ENCODE measurements at places on chromosomes 6 and 20.

- DNase-seq = no peak
Measured at GRCh38 chr20:43681468-43681942, 14.6 kb downstream of the MYBL2 start.

DNA sequence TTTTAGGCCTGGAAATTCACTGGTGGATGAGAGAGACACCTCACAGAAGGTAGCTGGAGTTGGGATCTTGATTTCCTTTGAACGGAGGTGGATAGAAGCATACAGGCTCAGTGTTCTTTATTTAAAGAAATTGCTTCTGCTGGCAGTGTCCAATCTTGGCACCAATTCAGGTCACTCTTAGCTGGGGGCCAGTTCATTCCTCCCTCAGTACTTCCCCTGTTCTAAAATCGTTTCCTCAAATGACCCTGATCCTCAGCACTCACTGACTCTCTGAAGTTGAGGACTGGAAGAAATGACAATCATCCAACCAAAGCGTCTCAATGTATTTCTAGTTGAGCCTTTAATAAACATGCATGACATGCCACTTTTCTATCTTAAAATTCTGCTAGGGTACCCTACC lies 472.5 kb upstream of the BTBD3 start:
- DNase-seq = no peak

- no peak for DNase-seq
Measured at GRCh38 chr20:37162646-37163045, 16.5 kb upstream of the RPN2 start.

DNA sequence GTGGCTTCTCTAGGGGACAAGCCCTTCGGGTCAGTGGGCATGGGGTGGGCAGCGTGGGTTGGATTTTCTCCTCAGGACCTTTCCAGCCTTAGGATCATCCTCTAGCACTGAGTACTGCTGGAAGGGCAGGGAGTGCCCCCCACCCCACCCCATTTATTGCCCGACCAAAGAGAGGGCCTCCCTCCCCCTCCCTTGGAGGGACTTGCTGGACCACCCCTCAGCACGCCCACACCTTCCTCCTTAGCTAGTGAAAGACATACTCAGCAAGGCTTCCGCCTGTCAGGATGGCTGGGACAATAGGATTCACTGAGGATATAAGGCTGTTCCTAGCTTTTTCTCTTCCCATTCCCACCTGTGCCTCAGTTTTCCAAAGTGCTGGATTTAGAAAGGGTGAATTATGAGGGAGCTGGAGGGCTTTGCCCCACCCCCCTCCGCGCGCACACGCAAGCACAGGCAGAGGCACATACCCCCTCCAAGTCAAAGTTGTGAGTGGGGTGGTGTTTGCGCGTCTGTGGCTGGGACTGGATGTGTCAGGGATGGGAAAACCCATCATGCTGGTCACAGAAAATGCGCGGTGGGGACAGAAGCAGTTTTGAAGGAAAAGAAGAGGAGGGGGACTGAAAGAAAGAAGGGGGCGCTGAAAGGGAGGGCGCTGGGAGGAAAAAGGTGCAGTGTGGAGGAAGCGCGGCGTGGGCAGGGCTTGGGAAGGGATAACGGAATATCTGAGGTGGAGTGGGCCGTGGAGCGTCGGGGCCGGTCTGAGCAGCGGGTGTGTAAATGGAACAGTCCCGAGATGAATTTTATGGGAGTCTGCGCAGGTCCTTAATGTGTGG lies 693 bp upstream of the SLC29A1 start:
- no peak for DNase-seq

GRCh38 chr6:117555262-117555849 lies 47.0 kb downstream of the GOPC start:
- no peak for DNase-seq

DNA sequence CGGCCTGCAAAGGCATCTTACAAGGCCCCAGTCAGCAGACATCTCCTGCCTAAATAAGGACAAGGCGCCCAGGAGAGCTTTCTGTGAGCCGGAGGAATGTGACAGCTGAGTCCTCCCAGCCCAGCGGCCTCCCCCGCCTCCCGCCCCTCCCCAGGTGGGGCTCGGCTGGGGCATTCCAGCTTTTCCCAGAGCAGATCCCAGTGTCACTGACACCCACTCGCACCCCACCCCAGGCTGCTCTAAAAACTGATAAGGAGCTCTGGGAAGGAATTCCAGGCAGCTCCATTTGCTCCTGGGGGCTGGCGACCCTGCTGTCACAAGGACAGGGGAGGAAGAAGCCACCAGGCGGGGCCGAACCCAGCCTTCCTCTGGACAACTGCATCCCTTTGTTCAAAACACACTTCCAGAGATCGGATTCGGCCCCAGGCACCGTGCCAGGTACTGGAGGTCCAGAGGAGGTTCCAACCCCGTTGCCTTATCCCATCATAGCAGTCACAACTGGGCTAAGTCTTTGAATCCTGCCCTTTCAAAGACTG lies 49.7 kb downstream of the JPH2 start:
- DNase-seq = no peak

- DNase-seq = no peak
Measured at GRCh38 chr20:50389808-50390684, 120.1 kb upstream of the PTPN1 start.

DNA sequence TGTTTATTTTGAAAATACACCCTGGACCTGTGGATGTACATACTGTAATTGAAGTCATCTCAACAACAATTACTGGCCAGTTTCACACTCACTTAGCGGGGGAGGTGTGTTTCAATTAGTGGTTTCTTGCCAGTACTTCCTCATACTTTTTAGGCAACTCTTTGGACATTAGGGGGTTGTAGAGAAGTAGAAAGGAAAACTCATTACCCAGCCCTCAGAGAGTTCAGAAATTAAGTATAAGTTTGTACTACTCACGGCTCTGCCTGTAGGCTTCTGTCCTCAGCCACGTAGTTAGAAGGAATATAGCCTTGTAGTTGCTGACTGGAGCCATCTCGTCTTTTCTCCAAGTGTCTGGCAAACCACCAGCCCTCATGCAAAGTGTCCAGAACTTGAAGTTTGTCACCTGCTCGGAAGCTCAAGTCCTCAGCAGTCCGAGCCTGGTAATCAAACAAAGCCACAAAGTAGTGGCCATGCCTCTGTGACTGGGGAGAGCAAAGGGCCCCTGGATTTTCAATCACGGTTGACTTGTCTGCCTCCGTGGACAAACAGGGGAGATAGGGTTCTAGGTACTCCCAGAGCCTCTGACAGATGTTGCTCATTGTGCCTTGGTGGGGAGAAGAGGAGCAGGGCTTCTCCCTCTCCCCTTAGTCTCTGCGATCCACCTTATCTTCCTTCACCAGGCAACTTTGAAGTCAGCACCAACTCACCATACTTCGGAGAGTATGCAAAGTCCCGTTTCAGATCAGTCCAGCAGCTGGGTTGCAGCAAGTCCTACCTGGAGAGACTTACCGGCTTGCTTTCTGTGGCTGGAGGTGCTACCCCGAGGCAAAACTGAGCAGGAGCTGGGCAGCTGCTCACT lies 749 bp downstream of the FRK start:
- DNase-seq = no peak

GRCh38 chr6:751765-752164 lies 58.8 kb upstream of the EXOC2 start:
- DNase-seq = no peak

- peak; percentile 17 for DNase-seq
Measured at GRCh38 chr6:12944001-12944400, 227.4 kb downstream of the PHACTR1 start.

DNA sequence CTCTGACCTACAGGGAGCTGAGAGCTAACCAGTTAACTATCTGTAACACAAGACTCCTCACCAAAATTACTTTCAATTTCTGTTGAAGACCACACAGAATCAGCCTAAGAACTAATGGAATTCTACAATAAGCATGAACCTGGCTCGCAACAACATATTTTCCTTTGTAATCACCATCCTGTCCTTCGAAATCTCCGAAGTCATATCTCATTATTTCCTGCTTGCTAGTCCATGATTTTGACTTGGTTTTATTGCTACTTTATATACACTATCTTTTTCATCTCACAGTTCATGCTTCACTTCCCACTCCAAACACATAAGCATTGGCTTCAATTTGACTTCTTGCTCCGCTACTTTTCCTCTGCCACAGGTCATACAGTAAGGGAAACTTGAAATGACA lies 405.8 kb upstream of the FKBP1C start:
- no peak for DNase-seq
